Stimulated activated CD4-positive, alpha-beta T cell treated with anti-CD3 and anti-CD28 coated beads, TNF-alpha, amount 100 ng/mL, for 4 hours (primary cell): ENCODE measurements at places on chromosomes 2 and 18.

- DNase-seq: no peak
Measured at GRCh38 chr18:28189400-28190239, 12.7 kb upstream of the CDH2 start.

GRCh38 chr18:56807901-56808300 lies 156.7 kb downstream of the WDR7 start:
- no peak for DNase-seq

DNA sequence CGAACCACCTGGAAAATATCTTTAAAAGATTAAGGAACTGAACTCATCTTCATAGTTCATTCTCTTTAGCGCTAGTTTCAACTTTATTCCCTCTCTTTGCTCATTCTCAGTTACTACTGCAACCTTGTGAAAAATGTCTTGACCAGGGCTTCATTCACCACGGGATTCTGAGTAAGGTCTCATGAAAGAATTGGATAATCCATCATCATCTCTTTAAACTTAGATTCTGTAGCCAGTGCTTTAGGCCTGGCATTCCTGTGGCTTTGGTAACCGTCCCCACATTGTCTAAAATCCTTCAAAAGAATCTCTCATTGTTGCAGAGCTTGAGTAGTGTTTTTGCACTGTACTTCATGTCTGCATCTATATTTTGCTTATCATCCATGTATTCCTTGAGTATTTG lies 229.5 kb downstream of the ETAA1 start:
- no peak for DNase-seq

DNA sequence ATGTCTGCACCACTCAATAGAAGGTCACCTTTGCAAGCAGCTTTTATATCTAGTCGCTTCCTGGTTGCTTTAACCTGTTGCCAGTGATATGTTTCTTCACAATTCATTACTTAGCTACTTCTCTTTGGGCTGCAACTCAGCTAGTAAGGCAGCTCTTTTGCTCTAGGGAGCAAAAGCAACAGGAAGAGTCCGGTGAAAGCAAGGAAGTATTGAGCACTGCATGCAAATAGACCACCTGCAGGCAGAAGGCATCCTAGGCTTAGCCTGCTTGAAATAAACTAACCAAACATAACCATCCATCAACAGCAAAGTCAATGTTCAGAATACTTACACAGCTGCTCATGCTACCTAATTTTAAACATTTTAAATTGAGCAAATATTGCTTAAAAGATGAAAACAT lies 529.2 kb upstream of the LINC00305 start:
- no peak for DNase-seq

- no peak for DNase-seq
Measured at GRCh38 chr2:216721141-216721540, 25.8 kb upstream of the IGFBP5 start.

DNA sequence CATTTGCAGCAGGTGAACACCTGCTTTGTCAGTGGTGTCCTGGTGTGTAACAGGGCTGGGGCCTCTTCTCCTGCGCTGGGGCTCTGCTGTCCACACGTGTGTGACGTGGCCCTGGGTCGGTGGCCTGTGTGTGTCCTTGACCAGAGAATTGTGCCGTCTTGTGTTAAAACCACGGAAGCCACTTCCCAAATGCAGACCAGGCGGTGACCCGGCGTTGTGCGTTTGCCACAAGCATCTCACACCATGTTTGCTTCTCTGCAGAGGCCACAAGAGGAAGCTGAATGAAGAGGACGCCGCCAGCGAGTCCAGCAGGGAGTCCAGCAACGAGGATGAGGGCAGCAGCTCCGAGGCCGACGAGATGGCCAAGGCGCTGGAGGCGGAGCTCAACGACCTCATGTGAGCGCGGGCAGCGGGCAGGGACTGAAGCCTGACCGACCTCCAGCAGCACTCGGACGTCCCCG lies 44.3 kb upstream of the KCNG2 start:
- no peak for DNase-seq

DNA sequence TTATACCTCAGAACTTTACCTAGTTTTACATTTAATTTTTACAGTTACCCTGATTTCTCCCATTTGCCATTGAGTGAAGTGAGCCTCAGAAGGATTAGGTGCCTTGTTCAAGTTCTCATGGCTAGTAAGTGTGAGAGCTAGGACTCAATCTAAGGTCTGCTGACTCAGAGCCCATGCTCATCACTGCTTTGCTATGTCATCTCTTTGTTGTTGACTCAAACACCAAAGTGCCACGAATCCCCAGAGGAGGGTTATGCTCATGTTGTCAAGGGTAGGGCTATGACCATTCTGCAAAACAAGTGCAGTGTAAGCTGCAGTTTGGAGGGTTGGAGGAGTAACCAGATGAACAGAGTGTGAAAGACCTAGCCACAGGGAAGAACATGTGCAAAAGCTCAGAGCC lies 185.4 kb upstream of the SKOR2 start:
- DNase-seq: no peak

DNA sequence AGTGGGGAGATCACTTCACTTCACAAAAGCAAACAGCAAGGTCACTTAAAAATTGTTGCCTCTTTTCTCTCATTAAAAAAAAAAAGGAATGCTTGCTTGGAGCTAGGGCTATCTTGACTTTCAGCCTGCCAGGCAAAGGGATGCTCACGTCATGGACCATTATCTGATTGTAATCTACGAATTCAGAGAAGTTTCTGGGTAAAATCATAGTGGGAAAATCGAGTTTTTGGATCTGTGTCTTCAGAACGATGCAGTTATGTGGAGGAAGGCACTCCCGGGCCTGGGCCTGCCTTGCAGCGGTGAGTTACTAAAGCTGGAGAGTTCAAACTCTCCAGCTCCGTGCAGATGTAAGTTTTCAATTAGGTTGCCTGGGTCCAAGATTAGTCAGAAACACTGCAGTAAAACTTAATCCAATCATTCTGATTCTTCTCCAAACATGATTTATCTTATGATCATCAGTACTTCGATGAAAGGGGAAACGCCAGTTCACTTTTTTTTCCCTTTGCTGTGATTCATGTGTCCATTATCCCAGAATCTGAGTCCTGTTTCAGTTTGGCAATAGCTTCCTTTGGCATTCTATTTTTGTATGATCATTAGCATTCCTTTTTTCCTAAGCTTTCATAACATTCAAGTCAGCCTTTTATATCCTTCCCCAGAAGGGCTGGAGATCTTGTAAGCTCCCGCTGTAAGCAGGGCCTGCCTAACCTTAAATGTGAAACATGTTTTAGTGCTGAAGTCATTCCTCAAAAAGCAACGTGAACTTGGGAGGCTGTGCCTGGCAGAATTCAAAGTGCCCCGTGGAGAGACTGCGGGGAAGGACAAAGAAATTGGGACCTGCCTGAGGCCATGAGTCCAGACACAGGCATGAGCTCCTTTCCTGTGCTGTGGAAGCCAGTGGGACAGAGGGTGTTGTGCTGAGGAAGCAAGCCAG lies 119.3 kb upstream of the TWIST2 start:
- DNase-seq: no peak

DNA sequence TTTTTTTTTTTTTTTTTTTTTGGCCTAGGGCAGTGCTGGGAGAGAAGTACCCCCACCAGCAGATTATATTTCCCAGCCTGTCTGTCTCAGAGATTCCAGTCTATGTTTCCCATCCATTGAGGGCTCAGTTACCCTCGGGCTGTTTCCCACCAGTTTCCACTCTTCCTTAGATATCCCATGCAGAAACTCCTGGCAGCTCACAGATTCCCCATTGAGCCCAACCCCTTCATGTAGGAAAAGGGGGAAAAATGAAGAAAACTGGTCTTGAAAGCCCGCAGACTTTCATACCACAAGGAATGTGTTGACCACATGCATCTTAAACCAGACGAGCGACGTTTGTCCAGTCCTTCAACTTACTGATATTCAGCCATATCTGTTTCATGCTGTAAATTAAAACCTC lies 15.2 kb downstream of the ASXL3 start:
- DNase-seq: no peak

GRCh38 chr18:66342577-66342976 lies 261.3 kb downstream of the CDH19 start:
- DNase-seq: no peak

- DNase-seq: no peak
Measured at GRCh38 chr2:113698892-113699447, 57.5 kb downstream of the SLC35F5 start.

- DNase-seq: no peak
Measured at GRCh38 chr2:25567406-25567805, 106.0 kb downstream of the DTNB start.

- DNase-seq: no peak
Measured at GRCh38 chr2:4549666-4550210, 846.4 kb downstream of the DCDC2C start.

DNA sequence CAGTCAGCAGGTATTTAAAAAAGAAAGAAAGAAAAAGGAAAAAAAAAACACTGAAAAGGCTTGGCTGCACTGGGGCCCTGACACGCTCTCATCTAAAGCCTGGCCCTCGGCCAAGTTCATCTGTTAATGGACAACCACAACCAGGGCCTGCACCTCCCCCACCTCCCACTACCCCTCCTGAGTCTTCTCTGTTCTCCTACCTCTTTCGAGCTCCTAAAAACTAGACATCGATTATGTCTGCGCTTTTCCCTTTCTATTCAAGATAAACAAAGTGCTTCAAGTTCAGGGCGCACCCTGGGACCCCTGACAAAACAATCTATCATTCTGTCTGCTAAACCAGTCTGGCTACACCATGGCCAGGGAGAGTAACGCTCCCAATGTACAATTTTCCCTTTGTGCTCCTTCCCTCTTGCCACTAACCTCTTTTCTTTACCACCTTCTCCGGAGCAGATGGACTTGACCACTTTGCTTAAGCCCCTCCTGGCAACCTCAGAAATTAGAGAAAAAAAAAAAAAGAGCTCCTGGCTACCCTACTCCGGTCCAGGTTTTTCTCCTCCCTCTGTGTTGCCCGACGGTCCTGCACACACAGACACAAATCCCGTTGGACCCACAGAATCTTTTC lies 22.7 kb downstream of the BCL11A start:
- no peak for DNase-seq

DNA sequence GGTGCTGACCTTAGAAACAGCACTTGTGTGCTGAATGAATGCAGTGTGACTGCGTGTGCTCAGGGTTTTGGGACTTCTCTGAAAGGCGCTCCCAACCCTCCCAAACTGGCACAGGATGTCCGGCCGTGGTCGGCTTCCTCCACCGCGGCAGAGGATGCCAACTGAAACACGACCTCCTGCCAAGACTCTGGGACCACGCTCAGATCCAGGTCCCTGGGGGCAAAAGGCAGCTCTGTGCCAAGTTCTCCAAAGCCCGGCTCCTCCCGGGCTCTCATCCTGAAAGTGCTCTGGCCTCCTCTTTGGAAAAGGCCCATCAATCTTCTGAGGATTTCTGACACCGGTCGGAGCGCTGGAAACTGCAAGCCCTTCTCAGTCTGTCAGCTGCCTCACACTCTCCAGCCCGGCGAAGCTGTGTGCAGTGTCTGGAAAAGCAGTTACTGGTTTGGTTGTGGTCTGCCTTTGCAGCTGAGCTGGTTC lies 32.3 kb upstream of the ZBTB7C start:
- no peak for DNase-seq

DNA sequence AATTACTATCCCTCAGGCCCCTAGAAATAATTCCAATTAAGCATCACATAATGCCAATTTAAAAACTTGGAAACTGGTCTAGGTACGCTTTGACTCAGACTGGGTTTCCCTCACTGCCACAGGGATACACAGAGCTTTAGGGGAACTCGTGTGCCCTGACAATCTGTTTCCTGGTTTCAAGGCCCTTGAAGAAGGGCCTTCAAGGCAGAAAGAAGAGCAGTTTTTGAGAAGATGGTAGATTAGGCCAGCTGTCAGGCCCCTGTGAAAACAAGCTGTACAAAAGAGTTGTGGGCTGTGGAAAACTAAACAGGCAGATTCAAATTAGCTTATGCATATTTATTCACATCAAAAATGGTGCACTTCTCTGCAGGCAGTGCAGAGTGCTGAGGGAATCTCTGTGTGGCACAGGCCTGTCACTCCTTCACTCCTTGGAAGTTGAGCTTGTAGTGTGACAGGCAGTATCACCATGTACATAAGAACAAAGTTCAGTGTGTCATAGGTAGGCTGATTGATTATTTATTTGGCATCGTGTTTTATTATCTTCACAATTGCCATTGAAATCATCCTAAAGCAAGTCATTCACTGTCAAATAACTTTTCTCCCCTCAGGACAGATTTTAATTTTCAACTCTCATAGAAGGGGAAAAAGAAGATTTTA lies 614.4 kb upstream of the GYPC start:
- DNase-seq: no peak

- no peak for DNase-seq
Measured at GRCh38 chr2:230569298-230569697, 143.3 kb upstream of the CAB39 start.

DNA sequence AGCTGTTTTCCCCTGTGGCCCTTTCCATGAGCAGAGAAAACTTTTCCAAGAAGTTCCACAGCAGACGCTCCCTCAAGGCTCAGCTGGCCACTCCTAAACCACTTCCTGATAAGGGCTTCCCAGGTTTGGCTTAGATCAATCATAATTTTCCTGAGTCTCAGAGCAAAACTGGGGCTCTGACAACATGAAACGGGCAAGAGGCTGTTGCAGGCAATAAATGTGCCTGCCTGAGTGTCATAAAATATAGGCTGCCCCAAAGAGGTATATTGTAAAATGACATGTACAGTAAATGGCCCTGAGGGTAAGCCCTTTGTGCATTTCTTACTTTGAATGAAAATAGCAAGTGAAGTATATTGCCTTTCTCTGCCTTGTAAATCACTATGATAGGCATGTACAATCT lies 105.6 kb upstream of the UXS1 start:
- DNase-seq: no peak

DNA sequence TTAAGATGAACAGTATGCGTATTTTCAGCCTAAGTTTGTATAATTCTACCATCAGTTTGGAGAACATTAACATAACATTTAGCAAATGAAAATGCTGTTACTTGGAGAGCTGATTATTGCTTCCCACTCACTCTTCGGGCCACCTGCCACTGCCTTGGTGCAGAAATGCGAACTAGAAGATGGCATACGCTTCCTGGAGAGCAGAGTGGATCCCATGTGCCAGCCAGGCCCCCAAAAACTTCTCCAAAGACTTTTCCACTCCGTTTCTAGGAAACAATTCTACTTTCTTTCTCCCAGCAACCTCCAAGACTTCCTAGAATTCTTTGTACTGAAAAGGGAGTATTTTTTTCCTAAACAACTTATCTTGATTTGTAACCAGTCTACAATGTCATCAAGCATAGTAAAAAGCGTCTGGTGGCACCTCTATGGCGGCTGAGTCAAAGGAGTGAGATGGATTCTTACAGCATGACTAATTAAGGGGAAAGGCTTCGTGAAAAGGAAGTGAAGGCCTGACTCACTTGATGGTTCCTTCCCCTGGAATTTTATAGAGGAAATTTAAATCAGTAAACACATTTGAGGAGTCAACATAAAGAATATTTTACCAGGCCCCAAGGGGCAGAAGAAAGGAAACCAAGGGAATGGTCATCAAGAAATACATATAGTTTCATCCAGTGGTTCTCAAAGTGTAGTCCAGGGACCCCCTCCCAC lies 36.6 kb downstream of the FEZ2 start:
- no peak for DNase-seq

DNA sequence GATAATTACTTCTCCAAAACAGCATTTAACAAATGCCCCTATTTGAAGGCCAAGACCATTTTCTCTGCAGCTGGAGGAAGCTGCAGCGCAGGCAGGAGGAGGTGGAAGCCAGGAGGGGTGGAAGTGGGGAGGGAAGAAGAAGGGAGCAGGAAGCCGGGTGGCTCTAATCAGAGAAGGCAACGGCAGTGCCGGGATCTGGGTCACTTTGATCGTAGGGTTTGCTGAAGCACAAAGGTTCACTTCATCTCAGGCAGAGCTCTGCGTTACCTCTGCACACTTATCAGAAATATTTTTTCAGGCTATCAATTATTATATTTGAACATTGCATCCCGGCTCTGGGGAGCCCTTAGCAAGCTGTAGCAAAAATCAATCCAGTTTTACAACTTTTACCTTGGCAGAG lies 315.8 kb upstream of the POU3F3 start:
- no peak for DNase-seq

GRCh38 chr2:184799379-184799778 lies 201.1 kb downstream of the ZNF804A start:
- no peak for DNase-seq
